ENCODE measurements at places on chromosomes 7 and 10.

- no peak for DNase-seq
Measured at GRCh38 chr7:31775556-31775955, 88.5 kb downstream of the PPP1R17 start.

GRCh38 chr10:101576211-101576863 lies 11.7 kb downstream of the POLL start:
- DNase-seq, result no peak

DNA sequence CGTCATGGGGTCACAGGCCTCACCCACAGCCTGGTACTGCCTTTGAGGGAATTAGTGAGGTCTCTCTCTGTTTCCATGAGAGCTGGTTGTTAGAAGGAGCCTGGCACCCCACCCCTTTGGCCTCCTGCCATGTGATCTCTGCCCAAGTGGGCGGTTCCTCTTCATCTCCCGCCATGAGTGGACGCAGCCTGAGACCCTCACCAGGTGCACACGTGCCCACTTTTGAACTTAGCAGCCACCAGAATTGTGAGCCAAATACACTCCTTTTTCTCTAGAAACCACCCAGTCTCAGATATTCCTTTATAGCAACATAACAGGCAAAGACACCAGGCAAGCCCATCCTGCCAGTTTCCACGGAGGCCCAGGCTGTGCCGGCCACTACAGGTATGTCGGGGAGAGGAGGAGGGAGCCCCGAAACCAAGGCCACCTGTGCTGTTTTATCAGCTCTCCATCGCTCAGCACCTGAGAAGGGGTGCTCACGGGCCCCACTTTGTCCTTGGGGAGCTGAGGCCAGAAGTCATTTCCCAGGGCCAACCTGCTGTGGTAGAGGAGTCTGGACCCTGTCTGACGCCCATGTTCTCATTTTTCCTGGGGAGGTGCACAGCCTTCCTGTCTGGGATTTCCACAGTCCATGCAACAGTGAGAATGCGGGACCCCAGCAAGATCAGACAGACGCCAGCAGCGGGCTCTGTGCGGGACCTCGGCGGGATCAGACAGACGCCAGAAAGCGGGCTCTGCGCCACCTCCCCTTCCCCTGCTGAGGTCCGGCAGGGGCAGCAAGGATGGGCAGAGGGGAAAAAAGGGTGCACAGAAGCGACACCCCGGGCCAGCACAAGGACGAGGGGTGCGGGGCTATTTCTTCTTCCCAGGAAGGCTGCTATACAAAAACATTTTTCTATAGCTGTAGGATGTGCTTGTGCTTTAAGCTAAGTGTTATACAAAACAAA lies 220.5 kb downstream of the ELFN1 start:
- DNase-seq, result no peak

GRCh38 chr10:131496351-131497052 lies 185.0 kb upstream of the TCERG1L start:
- no peak for DNase-seq

- DNase-seq, result no peak
Measured at GRCh38 chr10:60293581-60294175, 96.0 kb downstream of the ANK3 start.

GRCh38 chr10:49269523-49269922 lies 29.4 kb upstream of the C10orf71 start:
- DNase-seq, result no peak

GRCh38 chr10:74924251-74924963 lies 98.0 kb downstream of the KAT6B start:
- DNase-seq, result no peak

GRCh38 chr7:44981035-44981706 lies 2.4 kb upstream of the MYO1G start:
- DNase-seq, result no peak

- DNase-seq, result no peak
Measured at GRCh38 chr7:14381306-14381705, 391.8 kb upstream of the ETV1 start.

- DNase-seq, result no peak
Measured at GRCh38 chr10:78902815-78903214, 166.0 kb upstream of the ZMIZ1 start.

- DNase-seq, result no peak
Measured at GRCh38 chr10:85635650-85636049, 730.9 kb downstream of the GRID1 start.

- peak; percentile 33 for DNase-seq
Measured at GRCh38 chr10:87656431-87657072, 3.1 kb upstream of the PAPSS2 start.

DNA sequence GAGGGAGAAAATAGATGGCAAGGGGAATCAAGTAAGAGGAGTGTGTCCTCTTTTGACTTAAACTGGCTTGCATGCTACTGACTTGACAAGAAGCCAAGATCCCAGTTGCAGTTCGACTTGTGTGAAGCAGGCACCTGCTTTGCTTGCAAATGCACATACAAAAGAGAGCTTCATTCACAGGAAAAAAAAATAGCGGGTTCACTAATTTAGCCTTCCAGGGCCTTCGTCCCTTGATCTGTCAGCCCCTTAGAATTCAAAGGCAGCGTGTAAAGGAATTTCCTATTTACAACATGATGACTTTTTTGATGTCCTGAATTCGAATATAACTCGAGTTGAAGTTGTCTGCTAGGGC lies 192.1 kb downstream of the CELF2 start:
- DNase-seq, result no peak

GRCh38 chr10:77284797-77285196 lies 352.8 kb downstream of the KCNMA1 start:
- DNase-seq, result no peak

- DNase-seq, result no peak
Measured at GRCh38 chr7:36661135-36661840, 63.0 kb downstream of the AOAH start.

GRCh38 chr10:28411136-28411460 lies 108.2 kb upstream of the MPP7 start:
- DNase-seq, result no peak

DNA sequence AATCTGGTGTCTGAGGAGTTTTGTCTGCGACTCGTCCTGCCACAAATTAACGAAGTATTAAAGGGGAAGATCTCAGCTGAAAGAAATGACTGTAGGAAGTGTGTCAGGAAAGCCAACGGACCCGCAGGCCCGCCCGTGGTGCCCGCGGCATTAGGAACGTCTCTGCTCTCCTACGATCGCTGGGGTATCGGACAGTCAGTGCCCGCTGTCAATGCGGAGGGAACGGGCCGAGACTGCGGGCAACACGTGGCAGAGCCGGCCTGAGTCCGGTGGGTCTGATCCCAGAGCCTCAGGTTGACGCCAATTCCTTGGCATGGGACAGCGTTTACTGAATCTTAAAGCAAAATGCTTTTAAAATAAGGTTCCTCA lies 128.7 kb downstream of the KBTBD2 start:
- DNase-seq, result no peak

DNA sequence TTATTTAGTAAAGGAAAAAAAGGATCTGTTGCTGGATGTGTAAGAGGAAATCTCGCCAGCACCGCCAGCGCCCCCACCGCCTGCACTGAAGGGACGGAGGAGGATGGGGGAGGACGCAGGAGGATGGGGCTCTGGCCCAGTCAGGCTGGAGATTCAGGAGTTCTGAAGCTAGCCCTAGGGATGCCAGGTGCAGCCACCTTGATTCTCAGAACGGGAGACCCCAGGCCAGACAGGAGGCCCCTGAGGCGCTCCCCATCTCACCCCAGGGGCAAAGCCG lies 1.3 kb downstream of the CAMK2B start:
- DNase-seq, result no peak

GRCh38 chr7:116271963-116272886 lies 61.9 kb downstream of the TES start:
- no peak for DNase-seq

GRCh38 chr10:99983280-99983988 lies 26.3 kb downstream of the DNMBP start:
- DNase-seq, result no peak

- DNase-seq, result no peak
Measured at GRCh38 chr7:29574659-29575058, 11.0 kb downstream of the PRR15 start.
